ENCODE measurements at places on chromosomes 12 and 14. TPM values are rescaled to one million over a fixed set of nuclear protein-coding genes. Genes with fewer than 3 reads are reported as not detected.

DNA sequence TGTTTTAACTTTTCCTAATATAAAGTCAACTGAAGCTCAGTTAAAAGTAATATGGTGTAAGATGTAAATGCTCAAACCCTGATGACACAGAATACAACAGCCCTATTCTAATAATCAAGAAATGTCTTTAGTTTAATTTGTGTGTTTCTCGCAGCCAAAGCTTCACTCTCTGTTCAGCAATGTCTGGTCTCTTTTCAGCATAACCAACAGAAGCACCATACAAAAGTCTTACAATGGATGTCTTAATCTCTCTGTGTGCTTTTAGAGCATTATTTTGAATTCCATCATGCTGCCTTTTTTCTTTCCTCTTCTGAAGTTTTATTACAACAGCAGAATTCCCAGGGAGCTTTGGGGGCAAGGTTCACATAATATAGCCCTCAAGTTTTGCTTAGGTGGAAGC is 210.2 kb upstream of the NPAS3 start:
- H3K27ac ChIP-seq = no peak overlapping the region
- H3K36me3 ChIP-seq = no peaks in the 10 kb centered on the region
- H3K4me3 ChIP-seq = no peak overlapping the region
- no peak for DNase-seq
- H3K27me3 ChIP-seq = peaks cover 2% of the 10 kb centered on the region

DNA sequence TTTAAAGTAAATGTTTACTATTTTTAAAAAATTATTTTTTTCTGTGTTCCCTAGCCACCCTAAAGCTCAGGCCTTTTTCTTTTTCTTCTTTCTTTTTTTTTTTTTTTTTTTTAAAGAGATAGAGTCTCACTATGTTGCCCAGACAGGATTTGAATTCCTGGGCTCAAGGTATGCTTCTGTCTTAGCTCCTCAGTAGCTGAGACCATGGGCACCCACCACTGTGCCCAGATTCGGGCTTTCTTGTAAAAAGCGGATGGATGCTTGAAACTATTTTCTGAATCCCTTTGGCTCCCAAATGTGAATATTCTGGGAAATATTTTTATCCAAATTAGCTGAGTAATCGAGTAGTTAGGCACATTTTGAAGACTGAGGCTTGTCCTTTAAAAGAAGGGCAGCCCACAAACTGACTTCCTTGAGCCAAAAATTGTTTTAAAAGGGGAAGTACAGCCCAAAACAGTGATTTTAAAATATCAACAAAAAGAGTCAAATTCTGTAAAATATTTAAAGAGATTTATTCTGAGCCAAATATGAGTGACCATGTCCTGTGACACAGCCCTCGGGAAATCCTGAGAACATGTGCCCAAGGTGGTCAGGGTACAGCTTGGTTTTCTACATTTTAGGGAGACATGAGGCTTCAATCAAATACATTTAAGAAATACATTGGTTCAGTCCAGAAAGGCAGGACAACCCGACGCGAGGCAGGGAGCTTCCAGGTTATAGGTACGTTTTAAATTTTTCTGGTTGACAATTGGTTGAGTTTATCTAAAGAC is 28.8 kb upstream of the HIGD1C start:
- H3K4me3 ChIP-seq = no peak overlapping the region
- no peak overlapping the region for H3K27ac ChIP-seq
- DNase-seq = no peak
- H3K27me3 ChIP-seq = peaks cover 2% of the 10 kb centered on the region
- H3K4me1 ChIP-seq = peaks cover 15% of the 10 kb centered on the region

GRCh38 chr12:117718141-117718540 is 250.6 kb downstream of the KSR2 start:
- no peak for DNase-seq
- no peak overlapping the region for H3K27ac ChIP-seq
- H3K36me3 ChIP-seq = no peaks in the 10 kb centered on the region
- no peaks in the 10 kb centered on the region for H3K4me1 ChIP-seq
- peaks cover 2% of the 10 kb centered on the region for H3K27me3 ChIP-seq

Gene DYRK4
- total RNA-seq = 6.7 TPM

- no peaks in the 10 kb centered on the region for H3K27me3 ChIP-seq
- H3K27ac ChIP-seq = no peak overlapping the region
- H3K36me3 ChIP-seq = no peaks in the 10 kb centered on the region
- no peaks in the 10 kb centered on the region for H3K4me1 ChIP-seq
- no peak for DNase-seq
Observed at GRCh38 chr12:69066492-69067373, 133.8 kb upstream of the CPM start.

- no peaks in the 10 kb centered on the region for H3K4me1 ChIP-seq
- H3K27me3 ChIP-seq = peaks cover 1% of the 10 kb centered on the region
- H3K36me3 ChIP-seq = no peaks in the 10 kb centered on the region
- no peak overlapping the region for H3K27ac ChIP-seq
- no peak for DNase-seq
Observed at GRCh38 chr14:63951021-63951420, 98.2 kb downstream of the SYNE2 start.

GRCh38 chr12:128989287-128989686 is 136.0 kb downstream of the GLT1D1 start:
- H3K4me1 ChIP-seq = peaks cover 3% of the 10 kb centered on the region
- no peak for DNase-seq
- H3K36me3 ChIP-seq = peaks cover 13% of the 10 kb centered on the region
- H3K27ac ChIP-seq = no peak overlapping the region
- H3K27me3 ChIP-seq = peaks cover 7% of the 10 kb centered on the region

Gene GLT8D2
- total RNA-seq = not detected

DNA sequence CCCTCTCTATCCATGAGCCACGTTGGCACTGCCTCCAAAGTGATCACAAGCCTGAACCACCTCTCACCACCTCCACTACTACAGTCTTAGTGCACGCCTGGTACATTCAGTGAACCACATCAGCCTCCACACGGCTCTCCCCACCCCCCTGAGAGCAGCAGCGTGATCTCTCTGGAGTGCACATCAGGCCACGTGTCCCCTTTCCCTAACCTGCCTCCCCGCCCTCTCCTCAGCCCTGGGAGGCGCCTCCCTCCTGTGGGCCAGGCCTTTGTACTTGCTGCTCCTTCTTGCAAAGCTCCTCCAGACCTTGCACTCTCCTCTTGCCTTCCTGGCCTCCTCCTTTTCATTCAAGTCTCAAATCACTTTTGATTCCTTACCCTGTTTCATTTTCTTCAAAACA is 49.8 kb downstream of the SLC6A12 start:
- H3K27ac ChIP-seq = peak overlapping the region; percentile 24
- H3K4me3 ChIP-seq = peak overlapping the region; percentile 47
- peaks cover 15% of the 10 kb centered on the region for H3K27me3 ChIP-seq
- peaks cover 5% of the 10 kb centered on the region for H3K36me3 ChIP-seq

Gene AMDHD1
- not detected for total RNA-seq

DNA sequence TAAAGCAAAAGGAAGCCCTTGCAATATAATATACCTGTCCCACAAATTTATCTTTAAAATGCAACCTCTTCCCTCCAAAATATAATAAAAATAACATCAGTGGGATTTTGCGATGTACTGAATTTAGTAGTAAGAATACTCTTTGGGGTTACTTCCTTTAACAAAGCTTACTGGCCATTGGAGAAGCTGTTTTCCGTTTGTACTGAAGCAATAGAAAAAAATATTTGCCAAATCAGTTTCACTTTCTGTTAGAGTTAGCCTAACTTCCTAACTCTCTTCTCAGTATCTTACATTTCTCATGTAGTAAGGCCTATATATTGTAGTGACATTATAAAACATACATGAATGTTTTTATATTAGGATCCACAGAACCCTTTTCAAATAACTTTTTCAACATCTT is 3.7 kb downstream of the MAX start:
- peaks cover 8% of the 10 kb centered on the region for H3K27me3 ChIP-seq
- no peaks in the 10 kb centered on the region for H3K36me3 ChIP-seq
- DNase-seq = no peak
- H3K4me1 ChIP-seq = peaks cover 8% of the 10 kb centered on the region
- H3K27ac ChIP-seq = no peak overlapping the region
- H3K4me3 ChIP-seq = no peak overlapping the region

GRCh38 chr12:52827499-52828090 is 6.5 kb downstream of the KRT79 start:
- no peak for DNase-seq
- no peak overlapping the region for H3K4me3 ChIP-seq
- H3K4me1 ChIP-seq = no peaks in the 10 kb centered on the region
- H3K27me3 ChIP-seq = no peaks in the 10 kb centered on the region
- no peak overlapping the region for H3K27ac ChIP-seq

Gene PLEK2
- not detected for total RNA-seq

Gene SRRM4
- total RNA-seq = 183 TPM

GRCh38 chr12:110157539-110157938 is 33.4 kb downstream of the IFT81 start:
- DNase-seq = no peak
- no peak overlapping the region for H3K4me3 ChIP-seq
- peaks cover 34% of the 10 kb centered on the region for H3K36me3 ChIP-seq
- H3K4me1 ChIP-seq = peaks cover 4% of the 10 kb centered on the region

Gene FAM222A
- total RNA-seq = 18.1 TPM

- H3K36me3 ChIP-seq = no peaks in the 10 kb centered on the region
- DNase-seq = no peak
- H3K27ac ChIP-seq = no peak overlapping the region
- no peak overlapping the region for H3K4me3 ChIP-seq
Observed at GRCh38 chr14:65169351-65169750, 67.0 kb upstream of the MAX start.

DNA sequence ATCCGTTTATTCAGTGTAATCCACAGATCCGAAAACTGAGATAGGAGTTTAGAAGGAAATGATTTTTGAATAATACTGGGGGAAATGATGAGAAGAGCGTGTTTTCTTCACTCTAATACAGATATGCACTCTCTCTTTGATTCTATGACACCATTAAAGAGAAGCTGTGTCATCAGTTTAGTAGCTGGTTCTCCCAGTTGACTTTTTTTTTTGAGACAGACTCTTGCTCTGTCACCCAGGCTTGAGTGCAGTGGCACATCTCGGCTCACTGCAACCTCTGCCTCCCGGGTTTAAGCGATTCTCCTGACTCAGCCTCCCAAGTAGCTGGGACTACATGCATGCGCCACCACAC is 48.4 kb upstream of the EML1 start:
- peaks cover 7% of the 10 kb centered on the region for H3K27me3 ChIP-seq
- H3K4me1 ChIP-seq = peaks cover 11% of the 10 kb centered on the region
- DNase-seq = no peak
- H3K4me3 ChIP-seq = no peak overlapping the region

GRCh38 chr12:69274861-69275260 is 35.5 kb downstream of the CPSF6 start:
- no peak overlapping the region for H3K4me3 ChIP-seq
- no peak overlapping the region for H3K27ac ChIP-seq
- peaks cover 5% of the 10 kb centered on the region for H3K4me1 ChIP-seq
- no peak for DNase-seq
- H3K27me3 ChIP-seq = peaks cover 1% of the 10 kb centered on the region

DNA sequence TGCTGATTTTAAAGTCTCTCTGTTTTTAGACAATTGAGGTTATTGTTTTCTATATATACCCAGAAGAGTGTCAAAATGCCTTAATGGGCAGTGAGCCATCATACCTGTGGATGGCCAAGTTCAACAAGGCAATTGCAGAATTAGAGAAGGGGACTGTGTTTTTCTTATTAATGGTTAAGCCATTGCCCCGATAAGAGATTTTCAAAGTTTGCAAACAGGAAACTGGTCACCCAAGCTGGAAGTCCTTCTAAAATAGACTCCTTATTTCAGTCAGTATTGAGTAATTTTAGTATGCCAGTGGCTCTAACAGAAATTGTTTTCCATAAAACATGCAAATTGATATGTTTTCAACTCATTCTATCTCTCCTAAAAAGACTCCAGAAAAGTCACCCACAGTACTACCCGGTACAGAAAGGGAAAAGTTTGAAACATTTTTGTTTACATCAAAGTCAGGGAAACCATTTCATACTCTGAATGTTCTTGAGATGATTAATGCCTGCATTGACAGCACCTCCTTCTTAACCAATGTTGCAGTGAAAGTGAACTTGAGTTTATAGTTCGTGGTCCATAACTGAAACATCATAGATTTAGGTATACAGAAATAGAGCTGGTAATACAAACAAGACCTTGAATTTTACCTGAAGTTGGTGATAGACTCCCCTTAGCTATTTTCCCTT is 191.1 kb downstream of the TMX1 start:
- H3K27me3 ChIP-seq = no peaks in the 10 kb centered on the region
- H3K36me3 ChIP-seq = no peaks in the 10 kb centered on the region

DNA sequence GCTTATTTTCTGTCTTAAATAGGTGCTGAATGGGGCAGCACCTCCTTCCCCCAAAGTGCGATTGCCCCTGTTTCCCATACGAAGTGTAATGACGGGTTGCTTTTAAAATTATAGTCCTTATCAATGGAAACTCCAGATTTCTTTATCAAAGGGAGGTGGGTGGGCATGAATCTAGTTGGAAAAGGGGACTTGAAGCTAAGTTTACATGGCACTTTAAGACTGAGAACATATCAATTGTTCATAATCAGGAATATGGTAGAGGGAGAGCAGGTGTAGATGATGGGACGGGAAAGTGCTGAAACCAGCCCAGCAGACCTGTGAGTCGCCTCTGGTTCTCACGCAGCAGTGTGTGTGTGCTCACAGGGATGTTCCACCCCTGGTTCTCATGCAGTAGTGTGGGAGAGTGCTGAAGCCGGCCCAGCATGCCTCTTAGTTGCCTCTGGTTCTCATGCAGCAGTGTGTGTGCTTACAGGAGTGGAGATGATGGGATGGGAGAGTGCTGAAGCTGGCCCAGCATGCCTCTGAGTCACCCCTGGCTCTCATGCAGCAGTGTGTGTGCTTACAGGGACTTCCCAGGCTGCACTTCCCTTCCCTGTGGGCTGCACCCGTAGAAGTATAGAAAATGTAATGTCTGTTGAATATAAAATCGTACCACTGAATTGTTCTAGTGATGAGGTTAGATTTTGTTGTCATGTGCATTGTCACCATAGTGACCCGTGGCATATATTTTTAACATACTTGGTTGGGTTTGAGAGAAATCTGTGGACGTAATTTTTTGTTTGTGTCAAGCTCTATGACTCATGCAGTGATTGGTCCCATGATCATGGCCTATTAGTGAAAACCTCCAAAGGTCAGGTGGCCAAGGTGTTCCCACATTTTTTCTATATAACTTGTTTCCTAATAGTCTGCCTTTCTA is 51.6 kb downstream of the GPATCH2L start:
- no peak overlapping the region for H3K4me3 ChIP-seq
- no peak overlapping the region for H3K27ac ChIP-seq
- no peaks in the 10 kb centered on the region for H3K27me3 ChIP-seq

DNA sequence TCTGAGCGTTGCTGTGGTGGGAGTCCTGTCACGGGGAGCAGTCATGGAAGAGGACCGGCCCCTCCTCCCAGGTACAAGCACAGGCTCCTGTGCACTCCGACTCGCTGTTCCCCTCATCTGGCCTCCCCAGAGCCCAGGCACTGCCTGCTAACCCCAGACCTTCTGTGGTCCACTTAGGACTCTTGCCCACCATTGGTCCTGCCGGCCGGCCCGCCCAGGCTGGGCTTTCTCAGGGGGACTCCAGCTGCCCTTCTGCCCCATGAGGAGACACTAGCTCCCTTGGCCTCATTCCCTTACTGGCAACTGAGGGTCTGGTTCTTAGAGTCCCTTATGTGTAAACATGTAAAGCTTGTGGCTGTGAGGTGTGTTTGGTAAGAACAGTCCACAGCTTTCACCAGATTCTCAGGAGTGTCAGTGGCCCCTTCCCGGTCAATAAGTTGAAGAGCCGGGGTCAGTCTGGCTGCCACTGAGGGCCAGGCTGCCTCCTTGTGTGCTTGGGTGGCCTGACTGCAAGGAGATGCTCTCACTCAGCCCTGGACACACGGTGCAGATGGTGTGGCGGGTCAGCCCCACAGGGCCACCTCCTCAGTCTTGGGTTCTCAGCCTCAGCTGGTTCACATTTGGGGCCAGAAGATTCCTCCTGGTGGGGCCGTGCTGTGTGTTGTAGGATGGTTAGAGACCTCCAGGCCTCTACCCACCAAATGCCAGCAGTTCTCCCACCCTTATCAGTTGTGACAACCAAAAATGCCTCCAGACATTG is 43.6 kb downstream of the DDX51 start:
- no peak overlapping the region for H3K4me3 ChIP-seq
- H3K27ac ChIP-seq = no peak overlapping the region
- no peak for DNase-seq
- peaks cover 6% of the 10 kb centered on the region for H3K36me3 ChIP-seq

Data from glutamatergic neuron (in vitro differentiated cells).